Left kidney (tissue), 8 donors: ENCODE measurements at places on chromosomes 1 and 21. TPM values are rescaled to one million over a fixed set of nuclear protein-coding genes. Genes with fewer than 3 reads are reported as not detected.

PPFIA4 gene
- polyA plus RNA-seq, result 9.7 TPM

HOOK1 gene
- polyA plus RNA-seq, result 83.2 TPM

ANGPTL3 gene
- 8.9 TPM for polyA plus RNA-seq

DNA sequence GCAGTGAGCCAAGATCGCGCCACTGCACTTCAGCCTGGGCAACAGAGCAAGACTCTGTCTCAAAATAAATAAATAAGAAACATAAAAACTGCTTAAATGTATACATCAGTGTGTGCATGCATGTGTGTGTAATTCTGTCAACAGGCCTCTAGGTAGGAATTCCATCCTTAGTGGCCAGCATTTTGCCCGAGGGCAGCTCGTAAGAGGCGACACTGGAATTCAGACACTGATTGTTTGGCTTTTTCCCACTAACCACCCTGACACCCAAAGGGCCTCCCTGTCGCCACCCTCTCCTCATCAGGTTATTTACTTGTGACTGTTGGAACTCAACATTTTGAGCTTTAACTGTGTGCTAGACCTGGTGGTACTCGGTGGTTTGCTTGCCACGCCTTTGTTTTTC, 64.0 kb upstream of the KIF1B start:
- no peak for DNase-seq

DNA sequence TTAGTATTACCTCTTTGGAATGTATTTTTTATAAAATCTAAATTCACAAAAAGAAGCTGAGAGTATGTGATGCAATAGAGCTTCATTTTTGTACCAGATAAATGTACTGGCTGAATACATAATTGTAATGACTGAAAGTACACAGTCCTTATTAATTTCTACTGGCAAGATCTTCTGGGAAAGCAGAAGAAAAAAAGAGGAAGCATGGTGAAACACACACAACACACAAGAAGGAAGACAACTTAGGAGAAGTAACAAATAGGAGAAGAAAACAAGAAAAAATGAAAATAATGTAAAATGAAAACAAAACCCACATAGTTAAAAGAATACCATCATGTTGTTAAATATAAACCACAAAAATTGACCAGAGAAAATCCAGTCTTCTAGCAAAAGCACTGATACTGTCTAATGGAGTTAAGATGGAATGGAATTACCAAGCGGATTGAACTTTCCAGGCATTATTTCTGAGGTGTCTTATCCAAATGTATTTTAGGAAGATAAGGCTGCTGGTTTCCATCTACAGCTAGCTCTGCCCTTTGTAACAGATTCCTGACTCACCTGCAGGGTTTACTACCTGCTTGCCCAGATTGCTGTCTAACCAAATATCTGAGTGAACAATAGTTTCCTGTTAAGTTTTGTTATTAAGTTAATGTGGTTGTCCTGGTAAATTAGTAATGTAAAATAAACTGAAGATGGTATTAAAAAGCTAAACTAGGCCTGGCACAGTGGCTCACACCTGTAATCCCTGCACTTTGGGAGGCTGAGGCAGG, 4.5 kb upstream of the COP1 start:
- DNase-seq, result no peak
